Hippocampal formation (tissue), 2 donors: ENCODE measurements at places on chromosomes 2 and 18.

GRCh38 chr2:49801898-49802450 lies 647.7 kb upstream of the FSHR start:
- peak; percentile 22 for DNase-seq

GRCh38 chr2:10500601-10501361 lies 52.7 kb upstream of the ODC1 start:
- no peak for DNase-seq

- no peak for DNase-seq
Measured at GRCh38 chr2:107810734-107811133, 16.0 kb upstream of the RGPD4 start.

GRCh38 chr2:147511491-147511948 lies 333.3 kb upstream of the ACVR2A start:
- no peak for DNase-seq

GRCh38 chr2:122100346-122100745 lies 344.9 kb downstream of the TSN start:
- no peak for DNase-seq

GRCh38 chr18:30254331-30254730 lies 788.2 kb downstream of the DSC3 start:
- DNase-seq: no peak

GRCh38 chr18:36381075-36381474 lies 83.6 kb downstream of the FHOD3 start:
- DNase-seq: no peak

DNA sequence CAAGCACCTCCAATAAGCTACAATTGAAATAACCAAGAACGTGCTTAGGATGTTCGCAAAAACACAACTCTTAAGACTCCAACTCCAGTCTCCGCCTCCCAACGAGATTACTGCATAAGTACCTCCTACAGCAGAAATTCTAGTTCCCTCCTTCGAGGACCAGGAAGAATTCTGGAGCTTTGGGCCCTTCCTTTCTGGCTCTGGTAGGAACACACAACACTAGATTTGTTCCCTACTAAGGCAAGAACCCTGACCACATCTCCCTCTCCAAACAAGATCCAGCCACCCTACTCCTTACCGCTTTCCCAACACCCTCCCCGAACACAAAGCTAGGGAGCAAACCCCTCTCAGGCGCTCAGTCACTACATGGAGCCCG lies 721 bp downstream of the ADAM17 start:
- DNase-seq: no peak

DNA sequence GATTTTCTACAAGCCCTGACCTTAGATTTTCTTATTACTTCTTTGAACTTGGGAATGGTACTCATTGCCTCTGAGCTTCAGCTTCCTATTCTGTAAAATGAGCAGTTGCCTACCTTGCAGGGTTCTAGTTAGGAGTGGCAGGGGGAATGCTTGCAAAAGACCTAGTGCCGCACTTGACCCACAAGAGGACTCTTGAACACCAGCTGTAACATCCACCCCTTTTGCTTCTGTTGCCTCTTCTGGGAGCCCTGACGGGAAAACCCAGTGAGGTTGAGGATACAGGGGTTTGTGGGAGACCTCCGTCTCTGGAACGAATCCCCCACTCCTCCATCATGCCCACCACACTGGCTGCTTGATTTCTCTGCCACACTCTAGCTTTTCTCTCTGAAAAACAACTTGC lies 27.1 kb upstream of the LBH start:
- no peak for DNase-seq

GRCh38 chr2:20953146-20953824 lies 90.6 kb downstream of the APOB start:
- DNase-seq: no peak

DNA sequence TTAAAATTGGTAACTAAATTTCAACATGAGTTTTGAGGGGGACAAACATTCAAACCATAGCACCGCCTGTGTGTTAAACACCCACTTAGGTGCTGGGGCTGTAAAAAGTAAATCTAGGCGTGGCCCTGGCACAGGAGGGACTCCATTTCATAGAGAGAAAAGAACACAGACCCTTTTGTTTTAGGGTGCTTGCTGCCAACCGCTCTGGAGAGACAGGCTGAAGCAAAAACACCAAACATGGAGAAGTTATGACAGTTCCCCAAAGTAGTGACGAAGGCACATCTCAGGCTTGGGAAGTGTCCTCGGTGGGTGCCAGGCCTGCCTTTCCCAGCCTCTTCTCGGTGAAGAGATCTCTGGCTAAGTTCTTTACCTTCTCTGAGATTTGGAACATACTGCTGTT lies 5.1 kb downstream of the ACTG2 start:
- no peak for DNase-seq

DNA sequence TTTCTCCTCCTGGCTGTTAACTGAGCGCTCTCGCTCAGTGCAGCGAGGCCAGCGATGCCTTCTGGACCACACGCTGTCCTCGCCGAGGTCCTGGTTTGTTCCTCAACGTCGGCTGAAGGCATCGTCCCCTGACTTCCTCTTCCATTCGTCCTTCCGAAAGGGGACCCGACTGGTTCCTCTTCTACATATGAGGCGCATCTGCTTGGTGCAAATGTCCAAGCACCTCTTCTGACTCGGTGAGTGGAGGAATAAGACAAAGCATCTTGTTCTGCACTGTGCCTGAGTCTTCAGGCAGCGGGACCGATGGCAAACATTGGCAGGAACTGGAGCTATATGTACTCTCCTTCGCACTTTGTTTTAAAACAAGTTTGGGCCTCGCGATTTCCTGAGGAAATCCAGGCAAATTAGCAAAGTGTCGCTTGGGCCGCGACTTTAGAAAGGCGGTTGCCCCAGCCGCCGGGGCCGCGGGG lies 621 bp upstream of the KCNS3 start:
- no peak for DNase-seq

- no peak for DNase-seq
Measured at GRCh38 chr18:13435586-13436333, 217.2 kb downstream of the LDLRAD4 start.

DNA sequence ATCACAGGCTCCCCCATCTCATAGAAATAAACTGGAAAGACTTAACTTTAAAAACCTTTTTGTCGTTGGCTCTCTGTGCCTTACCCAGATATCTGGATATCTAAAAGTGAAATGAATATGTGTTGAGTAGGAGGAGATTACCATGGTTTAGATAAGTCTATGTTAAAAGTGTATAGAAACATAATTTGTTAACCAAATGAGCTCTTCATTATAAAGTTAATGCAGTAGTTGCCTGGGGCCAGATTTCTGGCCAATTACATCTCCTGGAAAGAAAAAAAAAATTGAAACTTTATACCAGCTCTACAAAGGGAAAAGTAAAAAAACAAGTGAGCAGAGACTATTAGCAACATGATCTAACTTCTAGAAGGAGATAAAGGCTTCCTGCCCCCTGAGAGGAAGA lies 259.6 kb upstream of the UBE2E3 start:
- DNase-seq: no peak

- DNase-seq: no peak
Measured at GRCh38 chr2:48829036-48829435, 73.5 kb upstream of the LHCGR start.

GRCh38 chr2:223467196-223467595 lies 135.0 kb downstream of the SCG2 start:
- DNase-seq: no peak

DNA sequence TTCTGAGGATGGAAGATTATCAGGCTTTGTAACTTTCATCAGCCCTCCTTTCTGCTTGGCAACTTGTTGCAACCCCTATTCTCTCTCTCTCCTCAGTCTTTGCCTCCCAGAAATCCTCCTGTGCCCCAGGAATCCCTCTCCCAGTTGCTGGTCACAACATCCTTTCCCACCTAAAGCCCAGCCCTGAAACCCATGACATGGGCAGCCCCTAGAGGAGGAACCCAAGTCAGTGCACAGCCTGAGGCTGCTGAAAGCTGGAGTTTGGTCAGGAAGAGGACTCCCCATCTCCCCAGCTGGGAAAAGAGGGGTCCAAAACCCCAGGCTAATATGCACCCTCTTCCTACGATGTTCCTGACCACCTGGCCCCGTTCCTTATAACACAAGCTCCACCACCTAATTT lies 29.5 kb downstream of the PKDCC start:
- DNase-seq: no peak

- no peak for DNase-seq
Measured at GRCh38 chr2:44560352-44560751, 198.6 kb downstream of the CAMKMT start.

DNA sequence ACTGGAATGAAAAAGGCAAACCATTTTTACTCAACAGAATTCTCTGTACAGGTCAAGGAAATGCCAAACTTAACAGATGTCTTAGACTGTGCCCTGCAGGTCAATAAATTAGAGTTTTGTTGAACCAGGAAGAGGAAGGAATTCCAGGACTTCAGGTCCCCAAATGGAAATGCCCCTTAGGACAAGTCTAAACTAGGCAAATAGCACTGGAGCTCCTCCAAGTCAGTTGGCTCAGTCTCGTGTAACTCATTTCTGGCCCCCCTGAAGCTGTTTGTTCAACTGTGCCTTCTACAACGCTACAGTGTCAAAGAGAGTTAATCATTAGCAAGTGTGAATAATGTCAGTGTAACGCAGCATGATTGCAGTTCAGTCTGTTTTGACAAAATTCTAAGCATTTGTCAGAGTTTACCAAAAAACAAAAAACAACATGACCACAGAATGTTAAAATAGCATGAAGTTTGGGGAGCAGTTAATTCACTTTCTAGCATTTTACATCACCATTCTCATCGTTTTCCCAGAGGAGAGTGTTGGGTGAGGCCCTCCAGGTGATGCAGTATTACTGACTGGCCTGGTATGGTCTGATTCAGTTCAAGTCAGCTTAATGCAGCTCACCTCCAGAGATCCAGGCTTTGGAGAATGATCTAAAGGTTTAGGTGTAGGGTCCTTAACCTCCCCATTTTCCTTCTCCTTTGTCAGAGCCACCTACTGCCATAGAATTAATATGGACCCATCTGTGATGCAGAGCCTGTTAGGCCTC lies 108.1 kb downstream of the AQP4 start:
- no peak for DNase-seq

DNA sequence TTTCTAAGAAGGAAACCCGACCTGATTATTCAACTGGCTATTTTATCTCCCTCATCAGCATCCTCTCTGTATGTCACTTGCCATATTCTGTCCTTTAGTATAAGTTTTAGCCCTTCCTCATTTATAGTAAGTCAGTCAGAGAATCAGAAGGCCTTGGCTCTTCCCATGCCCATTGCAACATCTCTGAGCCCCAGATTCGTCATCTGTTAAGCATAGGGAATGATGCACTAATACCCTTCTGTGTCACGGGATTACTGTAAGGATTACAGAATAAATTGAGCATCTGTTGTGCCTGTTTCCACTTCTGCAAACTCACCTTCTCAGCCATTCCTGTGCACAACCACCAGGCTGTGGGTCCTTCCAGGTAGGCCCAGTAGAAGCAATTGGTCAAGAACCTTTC lies 258.1 kb upstream of the RAB12 start:
- DNase-seq: no peak

DNA sequence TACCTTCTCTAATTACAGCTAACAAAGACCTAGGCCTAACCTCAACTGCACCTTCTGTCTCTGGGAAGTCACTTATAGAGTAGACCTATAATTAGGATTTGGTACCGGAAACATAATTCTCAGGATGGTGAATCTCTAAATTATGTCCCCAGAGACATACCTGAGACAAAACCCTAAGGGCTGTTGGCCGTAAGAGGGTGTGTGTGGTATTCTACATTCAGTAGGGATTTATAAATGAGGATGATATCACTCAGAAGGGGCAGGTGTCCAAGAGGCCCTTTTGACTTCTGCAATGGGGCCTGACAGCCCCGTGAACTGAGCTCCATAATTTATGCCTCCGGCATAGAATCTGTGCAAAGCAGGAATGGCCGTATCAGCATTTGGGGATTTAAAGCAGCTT lies 13.5 kb upstream of the DARS1 start:
- no peak for DNase-seq

DNA sequence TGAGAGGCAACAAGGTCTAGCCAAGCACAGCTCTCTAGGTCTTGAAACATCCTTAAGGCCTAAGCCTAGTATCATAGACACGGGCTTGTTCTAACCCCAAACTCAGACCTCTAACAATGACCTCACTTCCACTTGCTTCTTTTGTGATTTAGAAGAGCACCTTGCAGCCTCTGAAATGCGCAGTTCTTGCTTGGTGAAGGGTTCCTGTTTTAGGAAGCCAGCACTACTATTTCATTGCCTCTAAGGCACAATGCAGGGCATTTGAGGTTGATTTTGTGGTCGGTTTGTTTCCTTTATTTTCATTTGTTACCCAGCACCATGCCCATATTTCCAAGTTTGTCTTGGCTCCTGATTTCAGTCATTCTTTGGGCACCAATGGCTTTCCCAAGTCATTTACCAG lies 117.0 kb upstream of the CYP1B1 start:
- DNase-seq: no peak

- DNase-seq: no peak
Measured at GRCh38 chr2:39855856-39856255, 76.8 kb upstream of the THUMPD2 start.

DNA sequence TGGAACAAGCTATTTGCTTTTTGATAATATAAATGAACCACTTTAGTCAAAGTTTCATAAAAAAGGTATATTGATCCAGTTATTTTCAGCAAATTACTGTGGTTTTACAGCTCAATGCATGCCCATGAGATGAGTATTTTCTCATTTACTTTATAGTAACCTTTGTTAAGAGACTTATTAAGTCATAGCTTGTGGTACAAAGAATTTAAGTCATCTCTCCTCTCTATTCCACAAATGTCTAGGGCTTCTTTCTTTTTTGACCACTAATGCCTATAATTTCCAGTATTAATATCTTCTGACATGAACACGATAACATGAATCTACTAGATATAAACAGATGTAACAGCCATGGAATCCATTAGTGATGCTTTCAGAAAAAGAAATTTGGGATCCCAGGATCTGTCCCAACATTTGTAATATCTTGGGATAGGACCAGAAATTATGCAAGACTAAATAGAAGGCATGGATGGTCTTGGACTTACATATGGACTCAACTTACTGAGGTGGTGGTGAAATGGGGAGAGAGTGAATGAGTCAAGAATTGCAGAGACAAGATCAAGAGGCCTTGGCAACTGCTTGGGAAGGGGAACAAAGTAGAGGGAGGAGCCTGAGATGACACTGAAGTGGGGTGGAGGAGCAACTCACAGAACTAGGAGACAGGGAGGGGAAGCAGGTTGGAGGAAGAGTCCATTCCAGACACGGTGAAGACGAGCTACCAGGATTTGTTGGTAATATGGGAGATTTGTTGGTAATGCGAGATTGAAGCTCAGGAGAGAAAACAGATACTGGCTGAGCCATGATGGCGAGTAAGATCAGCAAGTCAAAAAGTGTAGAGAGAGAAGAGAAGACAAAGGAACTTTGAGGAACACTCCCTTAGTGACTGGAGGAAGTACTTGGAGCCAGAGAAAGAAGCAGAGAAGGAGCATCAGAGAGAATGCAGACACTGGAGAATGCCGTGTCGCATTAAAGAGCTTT lies 42.4 kb upstream of the KDM3A start:
- DNase-seq: no peak
